ENCODE measurements at places on chromosomes 1 and 21.

GRCh38 chr1:8571200-8571984 is 246.0 kb downstream of the RERE start:
- peak; percentile 41 for DNase-seq

GRCh38 chr1:167601442-167602383 is 28.3 kb upstream of the RCSD1 start:
- no peak for DNase-seq

GRCh38 chr1:117824616-117825015 is 104.8 kb downstream of the GDAP2 start:
- no peak for DNase-seq

DNA sequence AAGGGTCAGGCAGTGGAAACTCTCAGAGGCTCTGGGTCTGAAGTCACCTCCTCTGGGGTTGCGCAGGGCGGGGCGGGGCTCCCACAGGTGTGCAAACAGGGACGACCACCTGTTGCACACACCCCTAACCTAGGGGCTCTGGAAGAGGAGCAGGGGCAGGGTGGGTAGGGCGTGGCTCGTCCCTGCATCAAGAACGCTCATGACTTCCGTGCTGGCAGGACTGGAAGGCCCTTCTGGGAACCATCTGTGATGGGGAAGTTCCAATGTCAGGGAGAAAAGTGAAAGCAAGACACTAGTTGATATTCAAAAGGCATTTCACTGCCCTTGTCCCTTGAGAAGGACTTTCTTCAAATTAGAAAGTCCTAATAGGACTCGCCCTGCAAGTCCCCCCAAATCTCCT is 22.1 kb upstream of the CLSTN1 start:
- no peak for DNase-seq

- DNase-seq, result peak; percentile 50
Measured at GRCh38 chr1:14516974-14517840, 81.3 kb upstream of the KAZN start.

DNA sequence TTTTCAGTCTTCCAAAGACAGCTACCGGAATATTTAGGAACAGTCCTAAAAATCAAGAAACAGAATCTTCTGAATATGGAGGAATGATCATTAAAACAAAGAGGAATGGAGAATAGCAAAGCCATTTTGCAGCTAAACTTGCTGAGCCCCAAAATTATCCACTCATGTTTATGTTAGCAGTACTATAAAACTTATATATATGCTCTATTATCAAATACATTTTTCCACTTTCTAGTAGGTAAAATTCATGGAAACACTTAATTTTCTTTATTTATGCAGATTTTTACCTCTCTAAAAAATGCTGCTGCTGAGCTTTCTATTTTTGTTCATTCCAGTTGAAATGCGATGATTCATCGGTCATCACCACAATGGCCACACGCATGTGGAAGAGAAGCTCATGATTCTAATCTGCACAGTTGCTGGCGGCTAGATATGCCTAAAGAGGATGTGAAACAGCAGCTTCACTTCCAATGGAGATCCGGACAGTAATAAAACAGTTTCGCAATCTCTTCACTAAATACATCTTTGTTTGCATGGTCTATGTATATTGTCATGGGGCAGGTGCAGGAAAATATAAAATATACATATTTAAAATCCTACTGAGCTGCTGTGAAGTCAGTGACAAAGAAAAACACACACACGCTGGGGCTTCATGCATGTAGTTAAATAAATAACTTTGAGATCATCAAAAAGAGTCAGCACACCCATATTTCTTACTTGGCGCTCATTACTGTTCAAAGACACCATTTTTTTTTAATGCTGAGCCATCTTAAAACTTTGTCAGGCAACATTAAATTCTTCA is 292.2 kb downstream of the SMYD3 start:
- DNase-seq, result peak; percentile 81

GRCh38 chr21:31537872-31538576 is 121.5 kb upstream of the SOD1 start:
- DNase-seq, result no peak

DNA sequence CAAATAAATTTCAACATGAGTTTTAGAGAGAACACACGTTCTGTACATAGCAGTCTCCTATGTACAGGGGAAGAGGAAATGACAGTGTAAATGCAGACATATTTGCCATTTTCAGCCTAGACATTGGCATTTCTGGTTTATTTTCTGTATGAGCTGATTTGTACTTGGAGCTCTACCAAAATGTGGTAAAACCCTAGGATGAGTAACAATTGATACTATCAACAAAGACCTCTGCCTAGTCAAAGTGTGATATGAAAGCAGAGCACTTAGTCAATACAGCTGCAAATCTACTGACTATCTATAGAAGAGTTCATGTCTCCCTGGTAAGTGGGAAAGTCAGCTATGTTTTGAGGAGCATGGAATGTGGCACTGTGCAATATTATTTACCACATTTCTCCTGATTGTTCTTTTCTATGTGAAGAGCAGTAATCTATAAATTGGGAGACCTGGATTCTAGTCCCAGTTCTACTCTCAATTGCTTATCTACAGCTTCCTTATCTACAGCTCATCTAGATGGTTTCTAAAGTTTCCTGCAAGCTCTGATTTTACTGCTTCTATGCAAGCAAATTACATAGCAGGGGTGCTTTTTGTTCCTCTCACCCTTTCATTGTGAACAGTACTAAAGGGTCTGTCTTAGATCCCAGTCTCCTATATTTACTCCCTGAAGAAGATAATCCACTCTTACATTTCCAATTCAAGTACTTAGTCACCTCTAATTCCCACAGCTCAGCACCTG is 334.2 kb downstream of the NTNG1 start:
- DNase-seq, result no peak

- no peak for DNase-seq
Measured at GRCh38 chr1:74422421-74423292, 89.8 kb downstream of the LRRC53 start.

DNA sequence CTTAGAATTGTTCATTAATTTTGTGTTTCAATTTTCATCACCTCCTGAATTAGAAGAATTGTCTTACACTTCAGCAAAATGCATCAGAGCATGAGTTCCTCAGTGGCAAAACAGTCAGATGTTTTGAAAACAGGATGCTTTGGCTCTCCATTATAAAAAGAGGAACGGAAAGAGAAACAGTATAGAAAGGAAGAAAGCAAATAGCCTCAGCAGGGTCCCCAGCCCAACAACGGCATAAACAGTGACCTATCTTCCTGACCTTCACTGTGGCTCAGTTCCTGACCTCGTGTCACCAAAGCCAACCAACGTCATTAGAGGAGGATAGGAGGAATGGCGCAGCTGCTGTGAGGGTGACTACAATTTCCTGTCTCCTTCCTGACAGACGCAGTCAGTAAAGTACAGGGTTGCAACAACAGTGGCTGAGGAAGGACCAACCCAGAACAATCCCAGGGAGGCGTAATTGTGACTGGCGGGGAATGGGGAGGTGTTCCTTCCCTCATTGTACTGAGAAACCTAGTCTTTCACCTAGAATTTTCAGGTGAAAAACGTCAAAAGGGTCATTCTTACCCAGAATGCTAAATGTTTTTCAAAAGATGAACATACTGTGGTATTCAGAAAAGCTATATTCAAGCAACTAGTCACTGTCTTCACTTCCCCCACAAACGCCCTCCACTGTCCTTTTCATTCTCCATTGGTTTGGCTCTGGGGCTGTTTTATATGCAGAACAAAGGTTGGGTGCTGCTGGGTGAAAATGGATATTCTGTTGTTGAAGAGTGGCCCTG is 197.9 kb upstream of the SGIP1 start:
- peak; percentile 36 for DNase-seq

GRCh38 chr21:41187537-41188025 is 19.6 kb downstream of the BACE2 start:
- no peak for DNase-seq

GRCh38 chr1:229022595-229023333 is 248.1 kb upstream of the RAB4A start:
- DNase-seq, result no peak

GRCh38 chr1:153375511-153375910 is at the start of gene S100A12:
Gene S100A12, minus strand, starts transcription at chr1:153375621. Its CDS starts 1,029 bp downstream, at chr1:153374592.
- peak; percentile 82 for DNase-seq

GRCh38 chr21:46537026-46537425 is 67.9 kb downstream of the S100B start:
- no peak for DNase-seq
